Stimulated activated CD8-positive, alpha-beta memory T cell treated with anti-CD3 and anti-CD28 coated beads, Interleukin-12 subunit alpha, Interleukin-12 subunit beta, amount 100 ng/mL, for 4 hours (primary cell): ENCODE measurements at places on chromosomes 7 and 10.

DNA sequence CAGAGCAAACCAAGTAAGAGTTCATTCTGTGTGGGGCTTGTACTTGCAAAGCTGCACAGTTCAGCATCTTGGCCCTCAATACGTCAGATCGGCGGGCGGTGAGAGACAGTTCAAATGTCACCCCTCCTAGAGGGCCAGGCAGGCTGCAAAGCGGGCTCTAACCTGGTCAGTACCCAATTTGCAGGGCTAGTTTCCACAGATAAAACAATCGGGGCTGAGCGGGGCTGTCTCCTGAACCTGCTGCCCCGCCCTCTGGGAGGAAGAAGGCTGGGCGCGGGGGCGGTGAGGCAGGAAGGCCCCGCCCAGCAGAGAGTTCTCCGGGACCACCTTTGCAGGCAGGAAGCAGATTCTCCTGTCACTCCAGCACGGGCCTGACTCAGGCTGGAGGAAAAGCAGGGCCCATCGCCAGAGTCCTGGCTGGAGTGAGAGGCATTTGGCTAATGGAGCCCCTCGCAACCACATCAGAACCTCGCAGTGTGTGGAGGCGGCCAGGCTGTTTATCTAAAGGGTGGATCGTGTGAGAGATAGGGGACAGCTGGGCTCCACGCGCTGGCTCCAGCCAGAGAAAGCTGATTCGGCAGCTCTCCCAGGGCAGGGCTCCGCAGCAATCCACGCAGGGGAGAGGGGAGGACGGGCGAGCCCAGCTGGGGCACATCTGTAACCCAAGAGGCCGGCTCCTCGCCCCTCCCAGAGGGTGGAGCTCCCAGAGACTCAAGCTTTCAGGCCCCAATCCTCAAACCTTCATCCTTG is 83.1 kb downstream of the SH3PXD2A start:
- peak; percentile 31 for DNase-seq

DNA sequence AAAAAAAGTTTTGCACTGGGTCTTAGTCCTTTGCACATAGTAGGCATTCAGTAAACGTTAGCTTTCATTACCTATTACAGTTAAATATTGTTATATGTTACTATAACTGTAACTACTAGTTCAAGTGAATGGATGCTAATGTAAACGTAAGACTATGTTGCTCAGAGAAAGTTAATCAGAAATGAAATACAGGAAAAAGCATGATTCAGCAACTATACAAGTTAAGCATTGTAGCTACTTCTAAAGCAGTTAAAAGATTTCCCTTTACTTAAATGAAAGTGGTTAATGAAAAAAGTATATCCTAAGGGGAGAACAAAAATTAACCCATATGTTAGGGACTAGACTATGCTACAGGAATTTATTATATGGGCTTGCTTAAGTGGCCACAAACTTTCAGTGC is 121.2 kb downstream of the SKAP2 start:
- no peak for DNase-seq

GRCh38 chr7:68470836-68471435 is 1127.3 kb upstream of the AUTS2 start:
- no peak for DNase-seq

- DNase-seq: no peak
These were observed 99.4 kb downstream of the EBF3 start for GRCh38 chr10:129864601-129865126.

DNA sequence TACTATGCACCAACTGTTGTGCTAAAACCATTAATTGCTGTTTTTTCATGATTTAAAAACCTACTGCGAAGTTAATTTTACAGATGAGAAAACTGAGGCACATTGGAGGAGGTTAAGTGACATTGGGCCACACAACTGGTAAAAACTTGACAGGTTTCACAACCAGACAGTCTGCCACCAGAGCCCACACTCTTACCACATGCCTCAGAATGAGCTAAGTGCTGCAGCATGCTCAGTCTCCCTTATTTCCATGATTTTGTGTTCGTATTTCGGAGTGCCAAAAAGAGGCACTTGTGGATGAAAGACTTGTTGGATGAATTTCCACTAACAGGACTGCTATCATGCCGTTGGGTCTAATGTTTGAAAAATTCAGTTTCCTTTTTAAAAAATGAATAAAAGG is 77.4 kb downstream of the PCLO start:
- no peak for DNase-seq

GRCh38 chr7:87993269-87993668 is 59.2 kb downstream of the ADAM22 start:
- DNase-seq: no peak

GRCh38 chr10:99648717-99649116 is 10.6 kb upstream of the ENTPD7 start:
- no peak for DNase-seq

- DNase-seq: no peak
These were observed 160.2 kb downstream of the ETV1 start for GRCh38 chr7:13829231-13829630.

DNA sequence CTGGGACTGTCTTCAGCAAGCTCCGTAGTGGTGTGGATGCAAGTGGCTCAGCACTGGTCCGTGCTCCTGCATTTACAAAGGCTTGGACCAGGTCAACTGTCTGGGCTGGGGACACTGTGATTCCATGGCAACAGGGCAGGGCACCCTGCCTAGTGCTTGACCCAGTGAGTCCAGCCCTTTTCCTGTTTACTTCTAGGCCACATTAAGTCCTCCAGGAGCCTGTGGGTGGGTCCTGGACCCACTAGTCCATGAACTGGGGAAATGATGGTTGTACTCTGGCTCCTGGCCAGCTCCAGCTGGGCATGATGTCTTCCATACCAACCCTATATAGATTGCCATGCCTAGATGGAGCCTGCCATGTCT is 152.0 kb downstream of the RPS24 start:
- no peak for DNase-seq

GRCh38 chr10:76523791-76524351 is 1092.4 kb downstream of the LRMDA start:
- no peak for DNase-seq

GRCh38 chr10:6707352-6707751 is 127.3 kb upstream of the PRKCQ start:
- DNase-seq: no peak

GRCh38 chr10:127157506-127158200 is 38.7 kb downstream of the INSYN2A start:
- no peak for DNase-seq

GRCh38 chr7:921071-921461 is 33.4 kb downstream of the ADAP1 start:
- no peak for DNase-seq

DNA sequence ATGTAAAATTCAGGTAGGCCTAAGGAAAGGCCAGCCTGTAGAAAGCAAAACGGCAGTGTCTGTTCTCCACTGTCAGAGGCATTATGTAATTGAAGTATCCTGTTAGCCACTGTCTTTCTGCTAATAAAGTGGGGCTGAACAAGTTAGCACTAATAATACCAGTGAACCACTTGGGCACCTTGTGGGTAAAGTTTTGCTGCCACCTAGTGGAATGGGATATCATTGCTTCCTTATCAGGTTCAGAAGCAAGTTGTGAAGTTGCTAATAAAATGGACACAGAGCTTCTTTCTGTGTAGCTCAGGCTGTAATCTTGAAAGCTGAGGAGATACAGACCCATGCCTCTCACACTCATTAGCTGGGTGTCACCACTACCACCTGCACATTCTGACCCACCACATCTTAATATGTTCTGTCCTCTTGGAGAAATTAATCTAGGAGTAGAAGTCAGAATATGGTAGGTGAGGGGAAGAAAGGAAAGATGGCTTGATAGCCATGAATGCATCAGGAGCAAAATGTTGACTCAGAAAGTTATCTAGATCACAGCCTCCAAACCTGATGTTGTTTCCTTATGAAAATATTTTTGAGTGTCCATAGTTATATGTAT is 175.1 kb downstream of the SEPTIN7 start:
- no peak for DNase-seq

GRCh38 chr10:79248341-79249185 is 98.7 kb upstream of the PPIF start:
- DNase-seq: no peak

- no peak for DNase-seq
These were observed 299.8 kb downstream of the HGF start for GRCh38 chr7:81469869-81470723.

DNA sequence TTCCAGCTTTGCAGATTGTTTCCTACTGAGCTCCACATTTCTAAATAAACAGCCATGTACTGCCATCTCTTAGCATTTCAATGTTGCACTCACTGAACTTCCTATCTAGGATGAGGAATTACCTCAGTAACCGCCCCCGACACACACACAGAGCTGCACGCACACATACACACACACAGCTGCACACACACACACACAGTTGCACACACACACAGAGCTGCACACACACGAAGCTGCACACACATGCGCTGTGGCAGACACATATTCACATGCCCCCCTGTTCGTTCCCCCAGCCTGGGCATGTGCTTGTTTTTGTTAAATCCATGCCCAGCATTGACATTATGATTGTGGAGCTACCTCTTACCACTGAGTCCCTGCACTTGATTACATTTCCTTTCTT is 39.6 kb upstream of the CNPY1 start:
- no peak for DNase-seq

DNA sequence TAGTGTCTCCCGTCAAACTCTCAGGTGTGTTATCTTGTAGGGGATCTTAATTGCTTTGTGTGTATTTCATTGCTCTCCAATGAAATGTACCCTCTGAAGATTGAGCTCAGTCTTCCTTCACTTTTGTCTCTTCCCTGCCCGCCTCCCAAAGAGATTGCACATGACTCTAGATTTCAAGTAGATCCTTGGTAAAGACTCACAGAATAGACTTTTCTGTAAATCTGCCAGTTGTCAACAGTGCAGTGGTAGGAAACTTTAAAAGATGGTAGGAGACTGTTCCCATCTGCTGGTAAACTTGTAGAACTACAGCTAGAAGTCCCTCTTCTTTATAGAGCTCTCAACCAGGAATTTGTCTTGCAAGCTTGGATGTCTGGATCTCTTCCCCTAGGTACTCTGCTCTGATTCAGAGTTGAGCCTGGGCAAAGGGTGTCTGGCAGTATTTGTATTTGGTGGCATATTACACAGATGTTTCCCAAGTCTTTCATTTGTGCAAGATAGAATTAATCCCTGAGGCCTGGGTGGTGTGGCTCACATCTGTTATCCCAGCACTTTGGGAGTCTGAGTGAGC is 9.6 kb downstream of the CCL26 start:
- no peak for DNase-seq

DNA sequence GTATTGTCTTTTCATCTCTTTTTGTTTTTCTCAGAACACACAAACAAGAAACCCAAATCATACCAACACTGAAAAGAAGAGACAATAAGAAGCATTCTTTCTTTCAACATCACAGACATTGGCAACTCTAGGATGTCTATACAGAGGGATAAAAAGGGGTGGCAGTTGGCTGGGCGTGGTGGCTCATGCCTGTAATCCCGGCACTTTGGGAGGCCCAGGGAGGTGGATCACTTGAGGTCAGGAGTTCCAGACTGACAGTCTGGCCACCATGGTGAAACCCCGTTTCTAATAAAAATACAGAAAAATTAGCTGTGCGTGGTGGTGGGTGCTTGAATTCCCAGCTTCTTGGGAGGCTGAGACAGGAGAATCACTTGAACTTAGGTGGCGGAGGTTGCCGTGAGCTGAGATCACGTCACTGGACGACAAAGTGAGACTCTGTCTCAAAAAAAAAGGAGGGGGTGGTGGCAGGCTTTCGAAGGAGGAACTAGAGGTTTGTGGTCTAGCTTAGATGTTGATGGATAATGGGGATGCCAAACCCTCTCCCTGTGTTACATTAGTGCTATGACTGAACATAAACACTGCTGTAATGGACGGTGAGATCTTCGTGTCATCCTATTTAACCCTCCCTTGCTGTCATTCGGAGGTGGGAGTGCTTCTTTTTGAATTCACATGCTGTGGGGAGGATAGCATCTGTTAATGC is 9.4 kb downstream of the CNNM2 start:
- DNase-seq: no peak

DNA sequence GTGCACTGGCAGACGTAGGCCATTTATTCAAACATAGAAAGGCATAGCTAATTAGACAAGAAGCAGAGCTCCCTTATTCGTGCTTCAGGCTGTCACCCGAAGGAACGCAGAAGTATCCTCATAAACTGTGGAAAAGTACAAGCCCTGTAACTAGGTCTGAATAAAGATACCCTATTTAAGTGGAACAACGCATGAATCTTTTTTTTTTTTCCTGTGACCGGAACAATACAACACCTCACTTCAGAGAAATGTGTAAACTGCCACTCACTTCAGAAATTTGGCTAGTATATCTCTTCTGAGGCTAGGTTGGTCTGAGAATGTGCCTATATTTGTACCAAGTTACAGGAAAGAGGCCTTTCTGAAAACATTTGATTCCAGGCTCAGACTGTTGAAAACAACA is 8.0 kb upstream of the CSTF2T start:
- DNase-seq: no peak

GRCh38 chr10:22669163-22669711 is 45.1 kb downstream of the PIP4K2A start:
- DNase-seq: no peak

DNA sequence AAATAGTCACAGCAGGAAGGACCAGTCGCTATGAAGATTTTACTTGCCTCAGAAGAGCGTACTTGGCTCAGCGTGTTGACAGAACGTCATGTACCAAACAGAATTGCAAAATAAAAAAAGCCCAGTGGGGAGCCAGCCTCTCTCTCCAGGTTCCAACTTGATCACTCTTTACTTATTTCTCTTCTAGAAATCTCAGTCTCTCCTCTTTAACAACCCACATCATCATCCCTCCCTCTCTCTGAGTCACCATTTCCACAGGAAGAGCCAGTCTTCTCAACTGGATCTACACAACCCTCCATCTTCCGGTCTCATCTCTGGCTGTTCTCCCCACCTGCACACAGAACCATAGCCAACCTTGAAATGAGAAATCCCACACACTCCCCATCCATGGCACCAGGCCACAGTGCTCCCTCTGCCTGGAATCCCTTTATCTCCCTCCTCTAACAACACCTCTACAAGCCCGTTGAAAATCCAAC is 718.3 kb downstream of the GRID1 start:
- DNase-seq: no peak

GRCh38 chr7:43576241-43576640 is 6.7 kb upstream of the STK17A start:
- no peak for DNase-seq

GRCh38 chr7:73449422-73449821 is 15.8 kb downstream of the FZD9 start:
- DNase-seq: no peak

DNA sequence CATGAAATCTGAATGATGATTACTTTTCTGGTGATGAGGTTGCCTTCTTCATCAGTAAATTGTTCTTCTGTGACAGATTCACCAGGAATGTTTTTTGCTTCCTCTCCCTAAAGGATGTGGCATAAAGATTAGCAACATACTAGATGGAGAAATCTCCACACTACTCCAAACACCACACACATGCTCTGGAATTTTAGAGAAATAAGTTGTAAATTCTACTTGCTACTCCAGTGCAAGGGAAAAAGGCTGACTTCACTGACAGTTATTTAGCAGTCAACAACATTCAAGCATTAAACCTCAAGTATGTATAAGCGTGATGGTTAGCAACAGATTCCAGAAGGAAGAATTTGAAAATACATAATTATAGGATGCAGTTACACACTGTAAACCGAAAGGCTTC is 137.9 kb upstream of the CCDC6 start:
- no peak for DNase-seq

GRCh38 chr7:134783294-134784069 is 4.0 kb downstream of the CALD1 start:
- no peak for DNase-seq

GRCh38 chr10:78995987-78996791 is 72.6 kb upstream of the ZMIZ1 start:
- DNase-seq: no peak
